ENCODE measurements at places on chromosomes 3 and 15.

DNA sequence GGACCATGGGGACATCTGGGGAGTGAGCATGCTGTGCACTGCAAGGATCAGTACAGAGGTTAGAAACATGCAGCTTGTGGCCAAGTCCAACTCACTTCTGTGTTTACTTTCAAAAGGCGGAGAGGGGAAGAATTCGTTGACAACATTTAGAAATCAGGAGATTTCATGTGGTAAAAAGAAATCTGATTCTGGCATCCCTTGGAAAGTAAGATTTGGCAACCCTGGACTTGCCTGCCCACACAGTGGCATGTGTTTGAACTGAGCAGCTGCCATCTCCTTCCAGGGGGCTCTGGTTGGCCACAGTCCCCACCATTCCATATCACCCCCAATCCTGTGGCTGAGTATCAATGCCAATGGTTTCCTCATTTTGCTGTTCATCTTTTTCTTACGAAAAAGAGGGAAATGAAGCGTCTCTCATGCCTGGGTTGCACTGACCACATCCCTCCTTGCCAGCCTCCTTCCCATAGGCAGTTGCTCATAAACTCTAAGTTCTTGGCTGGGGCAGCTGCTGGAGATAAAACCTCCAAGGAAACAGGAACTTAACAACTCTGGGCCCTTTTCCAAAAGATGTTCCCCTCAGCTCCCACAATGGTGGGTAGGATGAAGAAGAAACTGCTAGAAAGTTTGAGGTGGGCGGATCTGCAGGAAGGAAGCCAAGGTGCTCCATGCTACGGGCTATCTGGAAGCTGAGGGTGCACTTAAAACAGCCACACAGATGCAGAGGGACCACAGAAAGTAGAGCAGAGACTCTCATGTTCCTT, 29.2 kb downstream of the SLC6A11 start:
- no peak for DNase-seq

GRCh38 chr15:84387086-84387485, 151.5 kb downstream of the GOLGA6L4 start:
- DNase-seq = no peak

GRCh38 chr3:14548321-14548729, 8.2 kb upstream of the GRIP2 start:
- peak; percentile 51 for DNase-seq

DNA sequence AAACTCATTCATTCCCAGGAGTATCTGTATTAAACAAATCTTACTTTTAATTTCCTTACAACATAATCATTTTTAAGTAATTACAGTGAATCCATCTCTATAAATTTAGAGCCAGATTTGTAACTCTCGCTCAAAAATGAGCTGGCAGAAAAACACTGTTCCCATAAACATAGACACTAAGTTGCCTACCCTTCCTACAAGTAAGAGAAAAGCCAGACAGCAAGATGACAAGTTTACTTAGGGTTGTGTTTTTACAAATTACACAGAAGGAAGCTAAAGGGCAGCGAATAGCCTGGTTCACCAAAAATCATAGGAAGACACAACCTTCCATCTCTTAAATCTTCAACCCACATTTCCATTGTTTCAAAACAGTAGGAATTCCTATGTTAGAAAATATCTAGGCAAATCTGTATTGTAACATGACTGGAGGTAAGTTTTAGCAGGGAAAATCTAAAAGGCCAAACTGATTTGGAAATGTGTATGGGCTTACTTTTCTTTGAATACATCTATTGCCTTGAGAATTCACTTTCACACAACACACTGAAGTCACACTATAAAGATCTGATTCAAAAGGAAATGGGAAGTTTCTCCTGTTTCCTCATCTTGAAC, 21.7 kb downstream of the HERC1 start:
- DNase-seq = no peak

- DNase-seq = no peak
These were observed 3.8 kb downstream of the NLGN1 start for GRCh38 chr3:173401369-173401768.

DNA sequence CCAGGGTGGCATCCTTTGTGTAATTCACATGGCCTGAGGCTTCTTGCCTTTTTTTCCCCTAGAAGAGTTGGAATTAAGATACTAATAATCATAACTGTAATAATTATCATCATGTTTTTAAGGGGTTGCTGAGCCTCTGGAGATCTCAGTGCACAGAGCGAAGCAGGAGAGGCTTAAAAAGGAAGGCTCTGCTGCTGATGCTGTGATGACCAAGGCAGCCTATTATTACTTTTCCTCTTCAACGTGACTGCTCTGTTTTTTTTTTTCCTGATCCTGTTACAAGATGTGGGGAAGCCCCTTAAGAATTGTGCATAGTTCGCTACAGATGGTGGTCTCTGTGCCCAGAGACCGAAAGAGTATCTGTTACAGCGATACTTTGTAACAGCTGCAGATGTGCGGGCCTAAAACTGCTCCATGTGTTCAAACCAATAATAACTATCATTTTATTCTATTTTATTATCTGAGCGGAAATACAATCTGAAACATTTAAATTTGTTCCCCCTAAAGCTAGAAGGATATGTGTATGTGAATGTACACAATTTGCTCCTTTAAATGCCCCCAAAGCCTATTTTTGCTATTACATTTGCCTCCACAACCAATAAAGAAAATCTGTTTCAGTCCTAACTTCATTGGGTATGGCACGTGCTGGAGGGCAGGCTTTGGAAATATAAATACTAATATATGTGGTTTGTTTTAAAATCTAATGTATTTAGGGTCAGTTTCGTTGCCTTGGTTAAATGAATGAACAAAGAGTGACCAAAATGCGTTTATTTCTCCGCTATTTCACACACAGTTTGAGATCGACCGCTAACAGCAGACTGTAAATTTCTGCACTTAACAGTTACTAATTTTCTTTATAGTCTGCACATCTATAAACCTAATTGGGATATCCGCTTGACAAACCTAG, 4.6 kb downstream of the SHOX2 start:
- DNase-seq = no peak
